ENCODE measurements at places on chromosomes 11 and 22.

- no peak for DNase-seq
These were observed 184.3 kb upstream of the CTSC start for GRCh38 chr11:88521799-88522201.

- no peak for DNase-seq
These were observed 66.2 kb downstream of the THAP12 start for GRCh38 chr11:76314741-76315090.

- DNase-seq, result no peak
These were observed 481.7 kb downstream of the NTM start for GRCh38 chr11:131851964-131852755.

DNA sequence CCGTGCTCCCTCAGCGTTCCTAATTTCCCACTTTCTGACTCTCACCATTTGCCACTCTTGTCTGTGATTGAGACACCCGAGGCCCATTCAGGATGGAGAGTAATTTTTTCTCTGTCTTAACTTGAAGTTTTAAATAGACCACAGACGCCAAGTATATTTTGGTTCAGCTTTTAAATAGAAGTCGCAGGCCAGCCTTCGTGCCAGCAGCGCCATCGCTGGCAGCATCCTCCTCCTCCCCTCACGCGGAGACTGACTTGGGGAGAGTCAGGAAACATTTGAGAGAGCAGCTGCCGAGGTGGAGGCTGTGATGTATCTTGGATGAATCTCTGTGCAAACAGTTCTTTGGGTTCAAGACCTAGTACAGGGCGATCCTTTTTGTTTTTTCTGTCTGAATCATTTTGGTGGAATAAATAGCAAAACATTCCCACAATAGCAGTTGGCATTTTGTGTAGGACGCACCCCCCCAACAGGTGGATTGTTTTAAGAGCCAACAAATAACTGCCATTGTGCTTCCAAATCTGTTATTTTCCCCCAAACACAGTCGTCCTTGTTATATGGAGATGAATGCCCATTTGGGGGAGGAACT is 889 bp upstream of the DMC1 start:
- DNase-seq, result peak; percentile 51

DNA sequence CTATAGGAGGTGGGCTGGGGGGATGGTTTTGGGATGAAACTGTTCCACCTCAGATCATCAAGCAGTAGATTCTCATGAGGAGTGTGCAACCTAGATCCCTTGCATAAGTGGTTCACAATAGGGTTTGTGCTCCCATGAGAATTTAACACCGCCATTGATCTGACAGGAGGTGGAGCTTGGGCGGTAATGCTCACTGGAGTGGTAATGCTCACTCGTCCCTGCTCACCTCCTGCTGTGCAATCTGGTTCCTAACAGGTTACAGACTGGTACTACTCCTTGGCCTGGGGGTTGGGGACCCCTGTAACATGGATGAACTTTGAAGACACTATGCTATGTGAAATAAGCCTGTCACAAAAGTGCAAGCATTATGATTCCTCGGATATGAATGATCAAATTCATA is 87.0 kb upstream of the CLNS1A start:
- DNase-seq, result no peak

GRCh38 chr11:64429970-64430369 is 71.0 kb downstream of the RPS6KA4 start:
- DNase-seq, result no peak

DNA sequence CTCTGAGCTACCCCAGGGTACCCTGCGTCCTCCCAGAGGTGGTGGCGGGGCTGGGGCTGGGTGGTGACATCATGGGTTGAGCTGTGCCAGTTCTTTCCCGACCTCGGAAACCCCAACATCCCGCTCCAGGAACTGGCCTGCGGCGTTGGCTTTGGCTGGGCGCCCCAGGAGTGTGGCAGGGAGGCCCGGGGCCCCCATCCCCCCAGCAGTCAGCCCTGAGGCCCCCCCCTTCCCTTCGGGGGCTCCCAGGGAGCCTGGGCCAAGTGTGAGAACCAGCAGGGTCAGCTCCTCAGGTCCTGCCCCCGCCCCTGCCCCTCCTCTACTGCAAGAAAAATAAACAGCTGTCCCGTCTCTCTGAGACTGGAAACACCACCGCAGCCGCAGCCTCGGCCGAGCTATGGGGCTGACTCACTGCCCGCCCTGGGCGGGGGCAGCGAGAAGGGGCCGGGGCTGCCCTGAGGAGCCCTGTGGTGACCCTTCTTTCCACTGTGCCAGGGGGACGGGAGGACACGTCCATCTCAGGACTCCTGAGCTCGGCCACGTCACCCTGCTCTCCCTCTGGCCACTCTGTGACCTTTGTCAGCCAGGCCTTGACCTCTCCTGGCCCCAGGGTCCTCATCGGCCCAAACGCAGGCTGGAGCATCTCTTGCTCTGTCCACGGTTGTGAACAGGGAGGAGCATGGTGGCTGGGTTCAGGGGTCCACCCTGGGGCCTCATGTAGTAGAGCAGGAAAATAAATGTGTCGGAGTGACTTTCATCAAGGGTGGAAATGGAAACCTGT is 73.4 kb downstream of the WNT7B start:
- no peak for DNase-seq

- no peak for DNase-seq
These were observed 468.3 kb downstream of the TBC1D22A start for GRCh38 chr22:47230741-47231140.

DNA sequence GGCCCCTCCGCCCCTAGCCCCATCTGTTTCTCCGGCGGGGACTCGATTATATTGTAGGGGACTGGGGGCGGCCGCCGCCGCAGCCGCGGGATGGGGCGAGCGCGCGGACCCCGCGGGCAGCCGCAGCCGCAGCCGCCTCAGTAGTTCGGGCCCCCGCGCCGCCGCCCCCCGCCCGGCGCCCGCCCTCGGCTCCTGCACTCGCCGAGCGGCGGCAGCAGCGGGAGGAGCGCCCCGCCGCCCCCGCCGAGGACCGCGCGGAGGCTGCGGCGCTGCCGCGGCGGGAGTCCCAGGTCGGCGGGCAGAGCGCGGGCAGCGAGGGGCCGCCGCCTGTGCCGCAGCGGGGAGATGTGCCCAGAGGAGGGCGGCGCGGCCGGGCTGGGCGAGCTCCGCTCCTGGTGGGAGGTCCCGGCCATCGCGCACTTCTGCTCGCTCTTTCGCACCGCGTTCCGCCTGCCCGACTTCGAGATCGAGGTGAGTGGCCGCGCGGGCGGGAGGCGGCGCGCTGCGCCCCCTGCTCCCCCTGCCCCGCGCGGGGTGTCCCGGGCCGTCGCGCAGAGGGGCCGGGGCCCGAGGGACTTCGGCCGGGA is at the start of gene CECR2:
Gene CECR2, plus strand, starts transcription at position 22 of the 587 bp plus-strand sequence. Its CDS starts 324 bp downstream, at position 346.
- no peak for DNase-seq

- DNase-seq, result no peak
These were observed 21.4 kb upstream of the RCN1 start for GRCh38 chr11:32069361-32070058.

DNA sequence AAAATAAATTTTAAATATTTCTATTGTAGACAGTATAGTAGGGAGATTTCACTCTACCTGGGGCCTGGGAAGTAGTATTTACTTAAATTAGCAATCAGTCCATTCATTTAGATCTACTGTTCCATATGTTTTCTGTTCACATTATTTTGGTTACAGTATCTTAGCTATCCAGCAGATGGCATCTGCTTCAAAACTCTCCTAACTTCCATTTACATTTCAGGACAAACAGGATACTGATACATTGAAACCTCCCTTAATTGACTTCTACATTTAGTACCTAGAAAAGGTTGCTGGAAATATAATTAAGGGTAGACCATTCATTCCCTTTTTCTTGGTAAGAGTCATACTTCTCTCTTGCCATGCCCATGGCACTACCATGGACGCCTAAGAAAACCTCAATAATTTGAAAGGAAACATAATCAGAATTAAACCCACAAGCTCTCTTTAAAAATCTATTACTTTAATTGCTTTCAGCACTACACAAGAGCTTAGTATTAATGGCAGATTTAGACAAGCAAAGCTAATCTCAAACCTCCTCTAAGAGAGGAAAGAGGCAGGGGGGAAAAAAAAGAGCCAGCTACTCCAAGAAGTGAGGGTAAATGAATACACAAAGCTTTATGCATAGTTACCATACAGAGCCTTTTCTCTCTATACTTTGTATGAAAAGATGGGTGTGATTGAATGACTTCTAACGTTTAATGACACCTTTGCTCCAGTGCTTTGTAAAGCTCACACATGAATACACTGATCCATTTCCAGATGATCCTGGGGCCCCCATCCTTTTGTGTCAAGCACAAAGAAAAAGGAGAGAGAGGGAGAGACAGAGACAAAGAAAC is 131.2 kb upstream of the MTMR2 start:
- DNase-seq, result no peak

- DNase-seq, result no peak
These were observed 33.3 kb downstream of the FAM83F start for GRCh38 chr22:40028098-40028425.

DNA sequence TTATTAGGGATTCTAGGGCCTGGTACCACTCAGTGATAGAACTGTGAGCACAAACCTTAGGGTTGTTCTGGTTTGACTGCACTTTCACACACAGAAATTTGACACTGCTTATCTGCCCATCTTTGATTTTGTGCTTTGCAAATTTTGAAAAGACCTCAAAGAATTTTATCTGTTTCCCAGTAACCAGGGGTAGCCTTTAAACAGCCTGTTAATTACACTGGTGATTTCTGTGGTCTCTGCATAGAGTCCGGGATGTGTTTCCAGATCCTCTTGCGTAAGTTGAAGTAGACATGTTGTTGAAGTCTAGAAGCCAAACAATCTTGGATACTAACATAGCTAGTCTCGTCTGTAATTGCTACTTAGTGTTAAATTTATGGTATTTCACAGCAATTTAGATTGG is 75.3 kb downstream of the C22orf31 start:
- DNase-seq, result no peak

DNA sequence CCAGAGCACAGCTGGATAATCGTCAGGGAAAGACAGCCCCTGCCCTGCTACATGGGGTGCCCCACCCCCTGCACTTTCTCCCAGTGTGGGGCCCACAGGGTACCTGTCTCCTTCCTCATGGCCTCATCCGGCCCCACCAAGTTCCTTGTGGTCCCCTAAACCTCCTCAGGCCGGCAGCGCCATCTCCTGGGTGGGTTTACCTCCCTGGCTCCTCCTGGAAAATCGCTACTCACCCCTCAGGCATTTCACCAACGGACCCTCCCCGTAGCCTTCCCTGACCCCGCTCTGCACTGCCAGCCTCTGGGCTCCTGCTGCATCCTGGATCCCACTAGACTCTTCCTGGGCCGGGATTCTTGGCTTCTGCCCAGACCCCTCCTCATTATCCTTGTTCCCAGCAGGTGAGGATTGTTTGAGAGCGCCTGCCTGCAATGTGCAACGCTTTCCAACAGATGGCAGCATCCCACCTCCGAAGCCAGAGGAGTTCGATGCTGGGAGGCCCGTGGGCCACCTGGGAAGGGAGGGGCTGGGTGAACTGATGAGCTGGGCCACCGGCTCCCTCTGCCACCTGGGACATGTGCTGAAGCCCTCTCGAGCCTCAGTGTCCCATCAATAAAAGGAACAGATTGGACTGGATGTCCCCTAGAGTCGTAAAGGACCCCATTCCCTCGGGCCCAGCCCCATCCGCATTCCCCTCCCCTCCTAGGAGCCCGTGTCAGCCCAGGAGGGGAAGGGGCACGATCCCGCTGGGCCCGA is 44.2 kb upstream of the TTLL12 start:
- DNase-seq, result peak; percentile 61
